ENCODE measurements at places on chromosomes 1 and 21.

DNA sequence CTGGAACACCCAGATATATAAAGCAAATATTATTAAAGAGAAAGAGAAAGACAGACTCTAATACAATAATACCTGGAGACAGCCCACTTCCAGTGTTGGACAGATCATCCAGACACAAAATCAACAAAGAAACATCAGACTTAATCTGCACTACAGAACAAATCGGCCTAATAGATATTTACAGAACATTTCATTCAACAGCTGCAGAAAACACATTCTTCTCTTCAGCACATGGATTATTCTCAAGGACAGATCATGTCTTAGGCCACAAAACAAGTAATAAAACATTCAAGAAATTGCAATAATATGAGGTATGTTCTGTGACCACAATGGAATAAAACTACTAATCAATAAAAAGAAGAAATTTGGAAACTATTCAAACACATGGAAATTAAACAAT lies 398.3 kb upstream of the DUSP10 start:
- no peak for DNase-seq

DNA sequence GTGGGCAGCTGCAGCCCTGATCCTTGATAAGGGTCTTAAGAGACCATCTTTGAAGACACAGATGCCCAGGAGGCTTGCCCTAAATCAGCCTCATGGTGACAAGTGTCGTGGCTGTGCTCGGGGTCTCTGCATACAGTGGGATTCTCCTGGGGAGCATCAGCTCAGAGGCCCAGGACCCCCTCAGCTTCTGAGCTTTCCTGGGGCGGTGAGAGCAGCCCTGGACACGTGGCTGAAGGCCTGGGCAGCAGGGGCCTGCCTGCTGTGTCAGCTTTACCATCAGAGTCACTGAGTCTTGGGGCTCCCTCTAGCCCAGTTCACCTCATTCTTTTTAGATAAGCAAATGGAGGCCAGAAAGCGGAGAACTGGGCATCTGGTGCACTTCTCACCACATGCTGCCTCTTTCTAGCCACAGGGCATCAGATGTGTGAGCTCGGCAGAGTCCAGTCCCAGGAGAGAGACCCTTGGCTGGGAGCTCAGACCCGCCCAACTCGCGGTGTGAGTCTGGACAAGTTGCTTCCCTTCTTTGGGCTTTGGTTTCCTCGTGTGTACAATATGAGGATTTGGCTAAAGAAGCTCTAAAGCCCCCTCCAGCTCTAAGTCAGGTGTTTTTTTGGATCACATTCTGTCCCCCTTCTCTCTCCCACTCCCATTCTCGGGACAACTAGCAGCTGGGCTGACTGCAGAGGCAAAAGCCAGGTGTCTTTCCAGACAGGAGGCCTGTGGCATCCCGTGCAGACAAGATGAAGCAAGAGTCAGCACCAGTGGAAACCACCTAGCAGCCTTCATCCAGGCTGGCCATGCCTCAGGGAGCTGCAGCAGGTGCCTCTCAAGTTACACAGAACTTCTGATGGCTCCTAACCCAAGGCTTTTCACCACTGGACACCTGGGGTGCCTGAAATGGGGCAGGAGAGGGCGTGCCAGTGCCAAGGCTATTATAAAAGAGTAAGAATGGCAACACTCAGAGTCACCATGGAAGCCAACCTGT lies 119.1 kb downstream of the KCNN3 start:
- DNase-seq: no peak

DNA sequence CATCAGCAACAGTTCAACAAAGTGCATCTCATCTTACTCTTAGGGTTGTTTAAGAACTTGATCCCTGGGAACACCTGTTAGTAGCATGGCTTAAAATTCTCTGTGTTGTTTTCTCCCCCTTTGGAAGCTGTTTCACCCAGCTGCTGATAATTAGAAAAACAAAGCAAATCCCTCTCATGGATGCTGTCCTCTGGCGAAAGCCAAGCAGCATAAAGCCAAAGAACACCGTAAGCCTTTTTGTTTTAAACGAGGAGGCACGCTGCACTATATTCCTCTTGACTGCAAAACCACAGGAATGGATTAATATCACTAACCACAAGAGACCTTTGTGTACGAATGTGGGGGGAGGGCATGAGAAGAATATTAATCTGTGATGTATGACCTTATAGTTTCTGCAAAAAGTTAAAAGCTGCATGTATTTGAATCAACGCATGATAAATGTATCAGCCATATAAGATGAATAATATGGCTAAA lies 923.2 kb downstream of the LTN1 start:
- DNase-seq: peak; percentile 51

GRCh38 chr1:61313906-61314422 lies 231.6 kb downstream of the NFIA start:
- no peak for DNase-seq

GRCh38 chr1:95287081-95287480 lies 53.1 kb downstream of the RWDD3 start:
- DNase-seq: no peak

DNA sequence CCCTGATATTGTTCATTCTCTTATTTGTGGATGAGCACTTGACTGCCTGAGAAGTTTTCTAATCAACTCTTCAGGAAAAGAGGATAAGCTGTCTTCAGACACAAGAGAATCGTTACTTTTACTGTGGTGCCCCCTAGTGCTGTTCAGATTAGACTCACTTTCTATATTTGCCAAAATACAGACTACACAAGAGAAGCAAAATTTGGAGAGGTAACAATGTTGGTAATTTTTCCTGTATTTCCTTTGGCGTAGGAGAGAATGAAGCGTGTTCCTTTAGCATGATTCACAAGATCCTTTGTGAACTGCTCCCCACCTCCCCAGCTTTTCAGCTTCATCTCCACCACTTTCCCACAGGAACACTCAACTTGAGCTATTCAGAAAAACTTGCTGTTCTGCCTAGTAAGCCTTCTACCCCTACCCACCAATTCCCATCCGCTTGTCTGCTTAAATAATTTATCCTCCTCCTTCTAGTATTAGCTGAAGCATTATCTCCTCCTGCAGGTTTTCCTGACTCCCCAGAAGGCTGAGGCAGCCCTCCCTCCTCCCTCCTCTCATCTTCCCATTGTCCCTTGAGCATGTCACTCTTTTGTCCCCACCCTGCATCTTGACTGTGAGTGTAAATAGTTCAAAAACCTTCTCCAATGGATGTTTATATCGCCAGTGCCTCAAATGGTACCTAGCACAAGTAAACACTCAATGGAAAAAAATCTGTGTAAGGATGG lies 4.5 kb downstream of the TNFSF4 start:
- DNase-seq: no peak

DNA sequence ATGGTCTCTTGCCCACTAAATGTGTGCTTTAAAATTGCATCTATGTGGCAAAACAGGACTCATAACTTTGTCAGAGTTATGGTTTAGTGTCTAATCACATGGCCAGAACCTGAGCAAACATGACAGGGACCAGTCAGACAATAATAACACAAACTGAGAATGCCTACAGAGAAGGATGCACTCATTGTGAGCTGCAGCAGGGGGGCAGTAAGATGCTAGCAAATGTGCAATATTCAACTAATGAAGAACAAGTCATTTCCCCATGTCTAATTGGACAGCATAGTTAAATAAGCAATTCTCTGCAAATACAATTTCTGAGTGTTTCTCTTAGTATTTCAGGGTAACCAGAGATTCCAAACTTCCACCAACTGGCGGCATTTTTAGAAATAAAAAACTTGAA lies 30.8 kb downstream of the SPAG17 start:
- DNase-seq: peak; percentile 48

DNA sequence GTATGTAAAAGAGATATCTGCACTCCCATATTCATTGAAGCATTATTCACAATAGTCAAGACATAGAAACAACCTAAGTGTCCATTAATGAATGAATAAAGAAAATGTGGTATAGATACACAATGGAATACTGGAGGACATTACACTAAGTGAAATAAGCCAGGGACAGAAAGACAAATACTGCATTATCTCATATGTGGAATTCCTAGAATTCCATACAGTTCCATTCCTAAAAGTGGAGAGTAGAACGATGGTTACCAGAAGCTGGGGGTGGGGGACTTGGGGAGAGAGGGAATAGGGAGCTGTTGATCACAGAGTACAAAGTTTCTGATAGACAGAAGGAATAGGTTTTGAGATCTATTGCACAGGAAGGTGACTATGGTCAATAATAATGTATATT lies 7.4 kb downstream of the TMED5 start:
- DNase-seq: no peak

GRCh38 chr1:244165701-244166100 lies 114.6 kb downstream of the ZBTB18 start:
- DNase-seq: no peak

DNA sequence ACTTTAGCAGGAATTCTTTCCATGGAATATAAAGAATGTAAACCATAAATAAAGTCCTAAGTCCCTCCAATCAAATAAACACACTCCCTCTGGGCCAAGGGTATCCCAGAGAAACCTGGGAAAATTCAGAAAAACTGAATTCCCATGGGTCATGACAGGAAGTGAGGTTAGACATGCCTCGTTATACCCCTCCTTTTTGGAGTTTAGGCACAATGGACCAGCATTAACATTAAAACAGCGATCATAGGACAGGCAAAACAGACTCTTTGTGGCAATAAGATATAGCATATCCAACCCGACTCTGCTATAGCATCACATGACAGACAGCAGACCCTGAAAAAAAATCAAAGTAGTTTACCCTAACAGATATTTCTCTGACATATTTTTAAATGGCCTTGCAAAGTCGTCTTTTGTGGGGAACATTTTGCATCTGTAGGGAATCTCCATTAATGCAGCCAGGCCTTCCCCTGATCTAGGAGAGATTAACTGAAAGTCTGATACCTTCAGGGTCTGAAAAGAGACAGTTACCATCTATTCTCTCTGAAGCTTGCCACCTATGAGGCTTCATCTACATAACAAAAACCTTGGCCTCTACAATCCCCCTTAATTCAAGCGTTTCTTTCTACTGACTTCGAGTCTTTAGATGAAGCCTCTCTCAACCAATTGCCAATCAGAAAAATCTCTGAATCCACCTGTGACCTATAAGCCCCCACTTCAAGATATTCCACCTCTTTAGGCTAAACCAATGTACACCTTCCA lies 143.0 kb upstream of the KCNK1 start:
- no peak for DNase-seq

GRCh38 chr1:113279776-113280391 lies 110.4 kb upstream of the MAGI3 start:
- DNase-seq: no peak

DNA sequence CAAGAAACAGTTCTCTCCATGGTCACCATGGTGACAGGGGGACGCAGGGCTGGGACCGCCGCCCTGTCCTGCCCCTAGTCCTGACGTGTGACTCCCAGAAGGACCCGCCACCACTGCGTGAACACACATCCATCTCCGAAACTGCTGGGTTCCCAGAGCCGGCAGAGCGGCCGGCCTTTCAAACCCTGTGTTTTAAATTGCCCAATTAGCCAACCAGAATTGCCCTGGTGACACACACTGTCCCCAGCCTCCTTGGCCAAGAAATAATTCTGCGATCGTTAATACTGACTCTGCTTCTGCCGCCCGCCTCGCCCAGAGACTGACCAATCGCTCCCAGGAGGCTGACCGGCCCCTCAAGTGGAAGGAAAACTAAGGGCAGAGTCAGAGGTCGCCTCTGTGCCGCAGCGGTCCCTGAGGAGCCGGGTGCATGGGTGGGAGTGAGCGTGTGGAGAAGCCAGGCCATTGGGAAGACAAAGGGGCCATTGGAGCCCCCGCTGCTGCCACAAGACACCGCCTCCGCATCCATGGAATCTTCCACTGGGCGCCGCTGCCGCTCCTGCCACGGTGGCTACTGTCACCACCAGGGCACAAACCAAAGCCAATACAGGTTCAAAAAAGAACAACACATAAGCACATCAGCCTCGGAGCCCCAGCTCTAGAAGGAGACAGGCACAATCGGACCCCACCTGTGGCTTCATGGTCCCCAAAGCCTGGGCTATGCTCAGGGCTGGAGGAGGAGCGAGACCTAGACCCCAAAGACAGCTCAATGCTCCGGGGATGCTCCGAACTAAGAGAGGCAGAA lies 273.2 kb downstream of the NPHP4 start:
- DNase-seq: no peak

DNA sequence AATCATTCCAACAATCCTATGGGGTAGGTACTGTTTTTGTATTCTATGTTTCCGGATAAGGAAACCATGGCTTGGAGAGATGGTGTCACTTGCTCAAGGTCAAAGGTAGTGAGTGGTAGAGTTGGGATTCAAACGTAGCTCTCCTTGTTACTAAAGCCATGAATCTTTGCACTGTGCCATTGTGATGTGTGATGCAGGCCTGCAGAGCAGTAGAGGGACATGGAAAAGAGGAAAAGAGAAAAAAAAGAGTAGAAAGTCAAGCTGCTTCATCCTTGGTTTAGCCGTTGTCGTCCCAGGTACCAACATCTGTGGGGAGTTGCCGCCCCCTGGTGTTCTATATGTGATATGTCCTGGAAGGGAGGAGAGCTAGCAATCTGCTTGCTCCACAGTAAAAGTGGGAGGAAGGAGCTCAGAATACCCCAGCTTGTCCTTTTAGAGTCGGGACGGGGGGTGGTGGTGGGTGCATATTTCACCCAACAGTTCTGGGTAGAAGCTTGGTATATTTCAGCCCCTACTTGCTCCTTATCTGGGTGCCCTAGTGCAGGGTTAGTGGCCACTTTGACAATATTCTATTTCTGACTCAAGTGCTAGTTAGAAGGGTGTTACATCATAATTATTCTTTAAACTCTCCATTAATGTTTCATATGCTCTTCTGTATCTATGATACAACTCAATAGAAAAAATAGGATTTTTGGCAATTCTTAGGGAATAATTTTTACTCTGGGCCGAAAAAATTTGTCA lies 98.4 kb downstream of the EBNA1BP2 start:
- peak; percentile 85 for DNase-seq

DNA sequence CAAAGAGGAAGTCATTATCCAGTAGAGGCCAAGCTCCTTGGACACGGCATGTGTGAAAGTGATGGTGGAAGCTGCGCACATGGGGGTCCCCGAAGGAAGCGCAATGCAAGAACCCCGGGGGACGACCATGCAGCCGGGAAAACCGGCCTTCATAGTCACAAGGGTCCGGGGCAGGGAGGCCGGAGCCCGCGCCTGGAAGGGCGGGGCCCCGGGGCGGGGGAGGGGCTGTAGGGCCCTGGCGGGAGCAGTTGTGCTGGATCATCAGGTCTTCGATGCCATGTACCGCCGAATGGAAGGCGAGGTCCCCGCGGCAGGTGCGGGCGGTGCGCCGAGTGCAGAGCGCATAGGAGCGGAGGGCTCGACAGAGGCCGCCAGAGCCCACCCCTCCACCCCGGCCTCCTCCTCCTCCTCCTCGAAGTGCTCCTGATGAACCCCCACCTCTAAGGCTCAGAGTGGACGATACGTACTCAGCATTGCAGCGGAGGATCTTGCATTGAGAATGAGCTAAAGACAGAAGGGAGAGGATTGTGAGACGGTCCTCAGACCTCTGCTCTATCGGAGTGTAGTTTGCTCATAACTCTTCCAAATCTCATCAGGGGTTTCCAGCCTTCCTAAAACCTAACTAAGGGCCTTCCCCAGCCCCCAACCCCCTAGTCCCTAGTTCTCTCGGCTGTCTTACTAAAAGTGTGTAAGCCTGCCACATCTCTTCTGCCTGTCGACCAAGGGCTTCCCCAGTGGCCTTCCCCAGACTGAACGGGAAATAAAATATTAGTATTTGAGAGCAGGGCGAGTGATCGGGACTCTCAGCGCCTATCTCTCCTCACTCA lies 2.1 kb downstream of the HJV start:
- peak; percentile 49 for DNase-seq
